Mammary microvascular endothelial cell (primary cell): ENCODE measurements at places on chromosomes 3 and 15. TPM values are rescaled to one million over a fixed set of nuclear protein-coding genes. Genes with fewer than 3 reads are reported as not detected.

DYNLT2B gene
- total RNA-seq, result 13.6 and 20.1 TPM in 2 replicates

LRRC31 gene
- not detected in 2 replicates for total RNA-seq

CCR8 gene
- not detected in 2 replicates for total RNA-seq

CHRNA5 gene
- 3.9 and 7.2 TPM in 2 replicates for total RNA-seq

NSUN3 gene
- total RNA-seq, result 4.6 and 5.4 TPM in 2 replicates

ALDH1A2 gene
- total RNA-seq, result 2.3 and 9.2 TPM in 2 replicates

MUC4 gene
- not detected in 2 replicates for total RNA-seq

SLC6A11 gene
- total RNA-seq, result not detected in 2 replicates

COL6A5 gene
- not detected in 2 replicates for total RNA-seq

AADACL2 gene
- not detected in 2 replicates for total RNA-seq

SLC24A5 gene
- not detected in 2 replicates for total RNA-seq

AMIGO3 gene
- total RNA-seq, result 1.5 TPM in 1 of 2 replicates, not detected in the other

CERS3 gene
- not detected in 2 replicates for total RNA-seq

DENND4A gene
- 12.1 and 14.2 TPM in 2 replicates for total RNA-seq

NOX5 gene
- total RNA-seq, result not detected in 2 replicates

NRG4 gene
- not detected in 2 replicates for total RNA-seq

IL5RA gene
- not detected in 2 replicates for total RNA-seq

ESYT3 gene
- 0.05 and 0.07 TPM in 2 replicates for total RNA-seq

TMOD2 gene
- total RNA-seq, result 8.0 and 8.3 TPM in 2 replicates

ROPN1 gene
- total RNA-seq, result not detected in 2 replicates

XYLB gene
- total RNA-seq, result 1.9 and 4.4 TPM in 2 replicates

CYP19A1 gene
- not detected in 2 replicates for total RNA-seq

SLC28A1 gene
- not detected in 2 replicates for total RNA-seq

MOBP gene
- under 0.01 and 0.05 TPM in 2 replicates for total RNA-seq

B2M gene
- total RNA-seq, result 5,363 and 5,707 TPM in 2 replicates

IL17RD gene
- total RNA-seq, result 0.20 and 1.8 TPM in 2 replicates

CCR9 gene
- total RNA-seq, result not detected in 2 replicates

IGF2BP2 gene
- 42.8 and 45.0 TPM in 2 replicates for total RNA-seq

TP63 gene
- total RNA-seq, result not detected in 2 replicates

CSPG4 gene
- total RNA-seq, result under 0.01 TPM in 1 of 2 replicates, not detected in the other

PRR20G gene
- total RNA-seq, result not detected in 2 replicates

SPTBN5 gene
- 2.3 and 3.8 TPM in 2 replicates for total RNA-seq

C15orf40 gene
- 18.8 and 19.0 TPM in 2 replicates for total RNA-seq

TMC3 gene
- total RNA-seq, result not detected in 2 replicates

BUB1B gene
- 38.7 and 51.1 TPM in 2 replicates for total RNA-seq

SLC28A2 gene
- not detected in 2 replicates for total RNA-seq

CLPX gene
- 19.3 and 23.5 TPM in 2 replicates for total RNA-seq

HCLS1 gene
- total RNA-seq, result 82.7 and 84.5 TPM in 2 replicates

TUSC7 gene
- not detected in 2 replicates for total RNA-seq

CCR3 gene
- not detected in 2 replicates for total RNA-seq

SMCO1 gene
- not detected in 2 replicates for total RNA-seq

CPA3 gene
- 0.33 and 2.3 TPM in 2 replicates for total RNA-seq

PAQR9 gene
- not detected in 2 replicates for total RNA-seq

AGBL1 gene
- total RNA-seq, result not detected in 2 replicates

B3GNT5 gene
- total RNA-seq, result 27.4 and 27.7 TPM in 2 replicates

NR1I2 gene
- under 0.01 and 0.05 TPM in 2 replicates for total RNA-seq

LYZL4 gene
- not detected in 2 replicates for total RNA-seq

ACTC1 gene
- not detected in 2 replicates for total RNA-seq

DAPK2 gene
- 3.1 and 4.0 TPM in 2 replicates for total RNA-seq

KNG1 gene
- not detected in 2 replicates for total RNA-seq

MYL3 gene
- total RNA-seq, result not detected in 2 replicates
